ENCODE measurements at places on chromosomes 12 and 14.
A peak's percentile ranks its signal among the peaks of the same experiment; 100 is the strongest.

- peak; percentile 88 for DNase-seq
Observed at GRCh38 chr14:99562856-99563748, 40.9 kb downstream of the CCDC85C start.

GRCh38 chr12:51887476-51888315 is at the start of gene ANKRD33:
ANKRD33 (plus strand) TSS chr12:51888103; CDS start chr12:51888187, 84 bp downstream.
- no peak for DNase-seq

DNA sequence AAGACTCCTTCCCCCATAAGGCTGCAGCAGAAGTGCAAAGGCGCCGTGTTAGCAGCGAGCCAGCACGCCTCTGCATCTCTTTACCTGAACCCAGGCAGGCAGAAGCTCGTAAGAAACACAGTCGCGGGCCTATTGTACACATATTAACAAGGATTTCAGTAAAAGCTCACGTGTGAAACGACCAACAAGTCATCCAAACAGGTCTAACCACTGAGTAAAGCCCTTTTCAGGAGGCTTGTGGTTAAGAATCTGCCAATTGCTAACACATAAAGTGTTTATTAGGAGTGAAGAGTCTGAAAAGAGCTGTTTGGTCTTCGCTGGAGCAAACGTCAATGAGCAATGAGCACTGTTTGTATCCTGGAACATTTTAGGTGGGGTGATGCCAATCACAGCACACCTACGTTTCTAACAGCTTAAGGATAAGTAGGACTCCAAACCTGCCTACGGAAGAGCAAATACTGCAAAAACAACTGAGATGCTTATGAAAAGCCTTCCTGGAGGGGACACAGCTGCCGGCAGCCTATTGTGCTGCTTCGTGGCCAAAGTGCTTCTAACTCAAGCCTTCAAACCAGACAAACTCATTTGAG is 43.1 kb downstream of the PRKAB1 start:
- DNase-seq, result no peak

DNA sequence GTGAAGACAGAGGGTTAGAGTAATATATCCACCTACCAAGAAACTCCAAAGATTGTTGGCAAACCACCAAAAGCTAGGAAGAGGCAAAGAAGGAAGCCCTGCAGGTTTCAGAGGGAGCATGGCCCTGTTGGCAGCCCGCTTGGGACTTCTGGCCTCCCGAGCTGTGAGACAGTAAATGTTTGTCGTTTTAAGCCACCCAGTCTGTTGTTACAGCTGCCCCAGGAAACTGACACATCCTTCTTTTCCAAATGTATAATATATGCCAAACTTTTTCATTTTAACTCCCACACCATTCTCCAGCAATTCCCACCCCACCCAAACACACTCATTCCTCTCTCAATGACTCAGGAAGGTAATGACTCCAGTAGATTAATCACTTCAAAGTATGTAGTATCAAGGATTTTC is 74.0 kb downstream of the RPS29 start:
- DNase-seq, result no peak

DNA sequence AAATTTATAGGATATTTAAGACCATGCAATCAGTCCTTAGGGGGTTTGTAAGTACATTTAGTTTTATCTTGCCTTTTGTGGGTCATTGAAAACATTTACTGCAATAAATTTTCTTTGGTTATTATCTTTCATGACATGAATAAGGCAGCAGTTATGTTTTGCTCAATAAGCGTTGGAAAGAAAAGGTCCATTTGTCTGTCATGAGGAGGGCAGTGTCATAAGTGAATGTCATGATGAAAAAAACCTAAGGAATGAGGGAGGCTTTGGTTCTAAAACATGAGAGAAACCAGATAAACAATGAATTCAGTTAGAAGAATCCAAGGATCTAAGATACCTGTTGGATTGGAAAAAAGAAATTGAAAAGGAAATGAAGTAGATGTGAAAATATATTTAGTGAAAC is 209.4 kb downstream of the NAV3 start:
- DNase-seq, result no peak

DNA sequence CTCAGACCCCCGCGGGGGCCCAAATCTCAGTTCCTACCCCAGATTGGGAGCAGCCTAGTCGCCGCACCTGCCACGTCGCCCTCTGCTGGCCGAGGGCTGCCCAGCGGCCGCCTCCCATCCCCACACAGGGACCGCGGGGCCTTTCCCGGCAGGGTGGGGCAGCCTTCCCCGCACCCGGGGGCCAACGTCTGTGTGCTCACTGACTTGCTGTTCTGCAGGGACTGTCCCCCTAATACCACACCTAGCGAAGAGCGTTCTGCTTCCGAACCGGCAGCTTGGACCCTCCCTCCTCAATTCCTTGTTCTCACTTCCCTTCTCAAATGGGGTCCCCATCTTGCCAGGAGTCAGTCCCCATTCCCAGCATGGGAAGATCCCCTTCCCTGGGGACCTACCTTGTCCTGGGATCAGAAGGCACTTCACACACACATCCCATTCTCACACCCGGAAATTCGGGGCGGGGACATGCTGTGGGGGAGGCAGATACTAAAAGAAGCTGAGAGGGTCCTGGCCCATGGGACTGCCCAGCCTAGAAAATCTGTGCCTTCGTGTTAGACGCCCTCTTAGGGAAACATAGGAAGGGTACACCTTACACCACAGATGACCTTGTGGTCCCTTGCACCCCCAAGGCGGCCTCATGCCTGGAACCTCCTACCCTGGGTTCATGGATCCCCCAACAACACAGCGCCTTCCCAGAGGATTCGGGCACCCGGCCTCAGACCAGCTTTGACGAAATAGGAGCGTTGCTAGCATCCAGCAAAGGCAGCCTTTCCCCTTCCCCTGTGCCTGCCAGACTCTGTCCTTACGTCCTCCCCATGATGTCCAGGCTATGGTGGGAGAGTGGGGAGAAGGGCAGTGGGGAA is 16.4 kb downstream of the ACVRL1 start:
- no peak for DNase-seq

DNA sequence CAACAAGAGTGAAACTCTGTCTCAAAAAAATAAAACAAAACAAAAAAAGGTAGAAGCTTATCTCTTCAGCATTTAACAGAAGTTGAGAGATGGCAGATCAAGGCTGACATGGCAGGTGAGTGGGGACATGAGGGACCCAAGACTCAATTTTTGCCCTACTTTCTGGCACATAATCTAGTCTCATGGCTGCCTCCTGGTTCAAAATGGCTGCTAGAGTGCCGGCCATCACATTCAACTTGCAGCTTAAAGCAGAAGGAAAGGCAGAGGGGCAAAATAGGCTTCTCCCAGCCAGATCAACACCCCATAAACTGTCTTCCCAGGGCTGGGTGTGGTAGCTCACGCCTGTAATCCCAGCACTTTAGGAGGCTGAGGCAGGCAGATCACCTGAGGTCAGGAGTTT is 784.9 kb downstream of the MED13L start:
- no peak for DNase-seq

GRCh38 chr12:105955976-105956375 is 182.8 kb downstream of the NUAK1 start:
- DNase-seq, result no peak

GRCh38 chr14:74756326-74756725 is 6.8 kb upstream of the YLPM1 start:
- DNase-seq, result no peak

DNA sequence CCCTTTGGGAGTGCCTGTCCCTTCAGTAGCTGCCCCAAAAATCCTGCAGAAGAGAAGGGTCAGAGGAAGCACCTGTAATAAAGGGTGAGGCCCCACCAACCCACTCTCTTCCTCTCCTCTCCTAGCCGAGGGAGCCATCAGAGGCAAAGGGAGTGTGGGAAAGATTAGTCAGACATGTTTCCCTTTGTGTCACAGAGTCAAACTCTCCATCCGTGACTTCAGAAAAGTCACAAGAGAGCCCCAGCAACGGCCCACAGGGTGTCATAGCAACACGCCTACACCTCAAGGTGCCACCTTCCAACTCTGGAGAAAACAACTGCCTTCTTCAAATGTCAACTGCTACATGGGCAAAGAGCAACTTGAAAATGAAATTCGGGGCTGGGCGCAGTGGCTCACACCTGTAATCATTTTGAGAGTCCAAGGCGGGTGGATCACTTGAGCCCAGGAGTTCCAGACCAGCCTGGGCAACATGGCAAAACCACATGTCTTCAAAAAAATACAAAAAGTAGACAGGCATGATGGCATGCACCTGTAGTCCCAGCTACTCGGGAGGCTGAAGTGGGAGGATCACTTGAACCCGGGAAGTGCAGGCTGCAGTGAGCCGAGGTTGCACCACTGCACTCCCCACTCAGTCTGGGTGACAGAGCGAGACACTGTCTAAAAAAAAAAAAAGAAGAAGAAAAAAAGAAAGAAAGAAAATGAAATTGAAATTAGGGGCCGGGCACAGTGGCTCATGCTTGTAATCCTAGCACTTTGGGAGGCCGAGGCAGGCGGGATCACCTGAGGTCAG is 17.7 kb upstream of the CD27 start:
- DNase-seq, result no peak

GRCh38 chr12:117671734-117672133 is 297.1 kb downstream of the KSR2 start:
- DNase-seq, result no peak

DNA sequence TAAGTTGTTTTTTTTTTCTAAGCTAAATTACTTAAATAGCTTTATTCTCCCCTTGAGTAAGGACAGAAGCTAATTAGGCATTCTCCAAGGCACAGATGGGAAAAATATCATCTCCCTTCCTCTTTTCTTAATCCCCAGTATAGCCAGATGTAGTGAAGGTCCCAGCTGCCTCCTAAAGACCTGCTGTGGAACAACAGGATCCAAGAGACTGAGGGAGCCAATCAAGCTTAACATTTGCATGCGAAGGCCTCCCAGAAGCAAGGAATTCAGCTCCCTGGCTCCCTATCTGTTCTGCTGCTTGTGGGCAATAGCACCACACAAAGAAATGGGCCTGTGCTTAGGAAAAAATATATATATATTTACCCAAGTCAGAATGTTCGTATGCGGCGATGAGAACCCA is 255.2 kb downstream of the SYT1 start:
- no peak for DNase-seq

- DNase-seq, result no peak
Observed at GRCh38 chr12:10372559-10372958, 17.3 kb downstream of the KLRK1 start.

- no peak for DNase-seq
Observed at GRCh38 chr14:94074534-94074933, 6.5 kb downstream of the DDX24 start.

DNA sequence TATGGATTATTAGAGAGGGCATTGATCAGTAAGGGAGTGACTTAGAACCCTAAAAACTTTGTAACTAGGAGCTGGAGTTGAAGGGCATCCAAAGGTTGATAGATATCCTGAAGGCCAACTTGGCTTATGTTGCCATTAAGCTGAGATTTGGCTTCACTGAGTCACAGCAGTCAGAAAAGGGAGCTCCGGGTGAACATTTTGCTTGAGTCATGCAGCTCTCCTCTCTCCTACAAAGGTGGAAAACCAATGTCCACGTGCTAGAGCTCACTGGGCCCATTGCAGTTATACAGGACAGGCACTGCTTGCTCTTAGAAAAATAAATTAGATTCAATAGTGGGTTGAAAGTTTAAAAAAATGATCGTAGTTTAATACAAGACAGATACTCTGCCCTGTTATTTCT is 87.3 kb upstream of the LRIG3 start:
- no peak for DNase-seq

Measured in NCI-H1092 (cell line).